ENCODE measurements at places on chromosomes 5 and 9.

- DNase-seq: no peak
These were observed 66.3 kb downstream of the MRPL36 start for GRCh38 chr5:1733369-1733768.

GRCh38 chr5:135208903-135209721 is 175.1 kb upstream of the PITX1 start:
- peak; percentile 22 for DNase-seq

DNA sequence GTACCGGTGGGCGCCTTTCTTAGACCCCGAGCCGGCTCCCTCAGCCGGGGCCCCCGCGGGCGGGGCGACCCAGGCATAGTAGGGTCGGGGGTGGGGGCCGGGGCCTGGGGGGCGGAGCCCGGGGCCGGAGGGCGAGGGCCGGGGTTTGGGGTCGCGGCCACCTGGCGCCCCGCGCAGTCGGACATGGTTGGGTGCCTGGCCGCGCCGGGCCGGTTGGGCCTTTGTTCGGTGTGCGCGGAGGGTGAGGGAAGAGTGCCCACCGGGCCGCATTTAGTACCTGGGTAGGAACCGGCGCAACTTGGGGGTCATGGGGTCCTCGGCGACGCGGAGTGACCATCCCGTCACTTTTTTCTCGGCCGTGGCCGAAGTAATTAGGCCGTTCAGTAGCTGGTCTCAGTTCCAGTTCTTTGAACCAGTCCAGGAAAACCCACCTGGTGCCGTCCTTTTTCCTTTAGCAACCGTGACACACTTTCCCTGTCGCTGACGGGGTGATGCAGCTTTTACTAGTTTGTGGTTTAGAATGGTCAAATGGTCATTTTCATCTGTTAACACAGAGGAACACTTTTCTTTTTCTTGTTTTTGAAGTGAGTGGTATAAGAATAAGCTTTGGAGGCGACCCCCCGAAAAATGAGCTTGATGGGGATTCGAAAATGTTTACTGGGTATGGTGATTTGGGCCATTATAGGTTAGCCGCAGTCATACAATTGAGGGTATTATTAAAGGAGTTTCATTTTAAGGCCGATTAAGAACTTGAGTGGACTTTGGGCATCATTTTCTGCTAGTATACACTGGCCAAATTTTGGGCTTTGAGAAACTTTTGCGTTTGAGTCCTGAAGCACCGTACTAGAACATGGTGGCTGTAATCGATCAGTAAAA is 589 bp downstream of the CKS2 start:
- DNase-seq: no peak

DNA sequence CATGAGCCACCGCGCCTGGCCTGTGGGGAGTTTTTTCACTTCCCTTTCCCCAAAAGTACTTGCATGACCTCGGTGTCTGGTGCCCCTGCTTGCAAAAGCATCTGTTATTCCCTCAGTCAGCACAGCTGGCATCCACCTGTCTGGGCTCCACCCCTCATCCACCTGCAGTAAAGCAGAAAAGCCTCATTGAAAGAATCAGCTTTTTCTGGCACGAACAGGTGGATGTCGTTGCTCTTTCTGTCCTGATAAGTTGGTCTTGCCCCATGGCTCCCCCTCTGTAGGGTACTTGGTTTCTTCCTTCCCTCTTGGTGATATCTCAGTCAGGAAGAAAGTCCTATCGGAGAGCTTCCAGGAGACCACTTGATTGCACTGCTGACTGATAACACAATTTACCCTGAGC is 37.4 kb downstream of the WWC1 start:
- no peak for DNase-seq

GRCh38 chr9:35071814-35072460 is 488 bp downstream of the VCP start:
- DNase-seq: peak; percentile 47

DNA sequence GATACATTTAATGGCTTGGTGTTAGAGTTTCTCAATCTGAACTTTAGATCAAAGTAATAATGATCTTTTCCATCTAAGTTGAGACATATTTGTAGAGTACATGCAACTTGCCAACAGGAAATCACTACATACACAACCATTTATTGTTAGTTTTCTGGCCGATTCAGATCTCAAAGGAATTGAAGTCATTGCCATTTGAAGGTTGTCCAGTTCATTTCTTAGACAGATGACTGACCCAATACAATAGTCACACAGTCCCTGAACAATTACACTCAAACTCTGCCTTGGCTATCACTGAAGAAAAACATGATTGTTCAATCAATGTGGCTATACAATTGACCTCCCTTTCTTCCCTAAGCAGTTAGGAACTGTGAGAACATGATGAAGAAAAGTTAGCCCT is 753.2 kb upstream of the RIOK2 start:
- DNase-seq: no peak

DNA sequence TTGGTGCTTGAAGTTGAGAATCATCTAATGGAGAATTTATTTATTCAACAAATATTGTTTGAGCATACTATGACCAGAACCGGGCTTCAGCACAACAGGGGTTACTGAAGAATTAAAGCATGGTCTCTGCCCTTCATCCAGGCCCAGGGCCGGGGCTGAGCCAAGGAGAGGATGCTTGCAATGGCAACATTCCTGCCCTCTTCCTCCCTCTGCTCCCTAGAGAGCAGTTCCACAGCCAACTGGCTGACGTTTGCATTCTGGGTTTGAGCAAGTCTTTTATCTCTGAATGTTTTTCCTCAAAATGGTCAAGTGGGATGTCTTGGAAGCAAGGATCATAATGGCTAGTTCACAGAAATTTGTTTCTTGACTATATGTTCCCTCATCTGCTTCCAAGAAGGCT is 80.7 kb downstream of the GLDC start:
- no peak for DNase-seq

DNA sequence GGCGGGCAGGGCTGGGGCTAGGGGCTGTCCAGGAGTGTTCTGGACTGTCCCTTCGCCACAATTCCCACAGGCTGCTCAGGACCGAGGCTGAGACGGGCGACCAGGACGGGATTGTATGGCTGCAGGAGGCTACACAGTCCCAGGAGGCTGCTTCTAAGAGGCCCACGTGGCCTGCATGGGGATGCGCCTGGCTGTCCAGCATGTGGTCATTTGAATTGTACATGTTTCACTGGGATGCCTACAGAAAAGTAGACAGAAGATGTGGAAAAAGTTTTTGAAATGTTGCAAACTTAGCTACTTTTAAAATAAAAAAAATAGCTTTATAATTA is 32.6 kb upstream of the SPTLC1 start:
- no peak for DNase-seq

- peak; percentile 32 for DNase-seq
These were observed 198.1 kb downstream of the GADD45G start for GRCh38 chr9:89802781-89803355.

GRCh38 chr9:38281196-38281595 is 111.3 kb upstream of the ALDH1B1 start:
- no peak for DNase-seq

- DNase-seq: no peak
These were observed 15.0 kb downstream of the GFPT2 start for GRCh38 chr5:180338001-180338707.

DNA sequence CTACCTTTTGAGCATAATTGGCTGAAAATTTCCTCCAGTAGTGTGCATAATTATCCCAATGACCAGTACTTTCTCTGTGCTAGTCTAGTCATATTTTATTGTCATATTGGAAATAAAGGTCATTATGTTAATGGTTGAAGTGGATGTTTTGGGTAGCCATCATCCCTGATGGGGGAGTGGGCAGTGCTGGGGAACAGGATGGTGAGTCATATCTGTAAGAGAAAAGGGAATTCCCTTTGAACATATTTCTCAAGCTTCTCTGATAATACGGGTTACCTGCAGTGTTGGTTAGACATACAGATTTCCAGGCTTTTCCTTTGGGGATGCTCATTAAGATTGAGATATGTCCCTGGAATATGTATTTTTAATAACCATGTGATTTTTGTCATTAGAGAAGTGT is 33.3 kb upstream of the SPATA31D4 start:
- no peak for DNase-seq

DNA sequence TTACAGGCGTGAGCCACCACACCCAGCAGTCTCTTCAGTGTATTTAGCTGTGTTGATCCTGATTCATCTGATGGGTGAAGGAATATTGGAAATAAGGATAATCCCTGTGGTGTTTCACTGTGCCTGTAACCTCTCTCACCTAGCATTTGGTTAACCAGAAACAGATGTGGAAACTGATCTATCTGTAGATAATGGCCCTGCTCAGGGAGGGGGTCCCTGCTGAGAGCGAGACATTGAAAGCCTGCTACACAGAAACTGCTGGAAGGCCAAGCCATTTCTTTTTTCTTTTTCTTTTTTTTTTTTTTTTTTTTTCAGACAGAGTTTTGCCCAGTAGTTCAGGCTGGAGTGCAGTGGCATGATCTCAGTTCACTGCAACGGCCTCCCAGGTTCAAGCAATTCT is 28.4 kb downstream of the QRFP start:
- no peak for DNase-seq

DNA sequence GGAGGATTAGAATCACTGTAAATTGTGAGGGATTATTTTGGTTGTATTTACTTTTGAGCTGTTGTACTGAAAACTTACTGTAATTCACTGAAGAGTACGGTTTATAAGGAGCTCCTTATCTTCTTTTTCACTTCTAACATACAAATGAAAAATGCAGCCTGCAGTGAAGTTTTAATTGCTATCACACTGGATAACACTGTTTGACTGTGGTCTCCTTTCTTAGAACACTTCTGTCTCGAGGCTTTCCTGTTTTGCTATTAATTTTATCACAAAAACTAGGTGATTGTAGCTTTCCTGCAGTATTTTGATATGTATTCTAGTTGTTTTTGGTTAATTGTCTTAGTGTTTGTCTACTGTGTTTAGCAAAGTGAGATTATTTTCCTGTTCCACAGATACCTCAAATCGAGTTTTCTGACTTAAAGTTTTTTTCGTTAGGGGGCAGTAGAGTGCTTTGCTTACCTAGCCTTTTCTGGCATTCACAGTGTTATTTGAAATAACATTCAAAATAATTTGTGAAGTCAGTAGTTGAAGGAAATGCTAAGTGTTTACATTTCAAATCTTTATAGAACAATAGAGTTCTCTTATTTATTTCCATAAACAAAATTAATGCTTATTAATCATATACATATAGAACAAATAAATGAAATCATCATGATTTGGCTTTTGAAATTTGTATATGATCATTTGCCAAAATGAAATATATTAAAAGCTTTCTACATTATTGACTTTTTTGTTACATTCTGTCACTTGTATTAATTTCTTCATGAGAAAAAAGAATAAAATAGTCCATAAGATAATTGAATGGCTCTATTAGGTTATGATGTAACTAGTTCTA is 52.9 kb downstream of the COMMD10 start:
- DNase-seq: no peak

- no peak for DNase-seq
These were observed 185.0 kb upstream of the ELL2 start for GRCh38 chr5:96146675-96147074.

GRCh38 chr9:130072515-130073235 is 19.0 kb downstream of the GPR107 start:
- no peak for DNase-seq

- DNase-seq: no peak
These were observed 70.5 kb downstream of the SNX24 start for GRCh38 chr5:122915717-122916461.

DNA sequence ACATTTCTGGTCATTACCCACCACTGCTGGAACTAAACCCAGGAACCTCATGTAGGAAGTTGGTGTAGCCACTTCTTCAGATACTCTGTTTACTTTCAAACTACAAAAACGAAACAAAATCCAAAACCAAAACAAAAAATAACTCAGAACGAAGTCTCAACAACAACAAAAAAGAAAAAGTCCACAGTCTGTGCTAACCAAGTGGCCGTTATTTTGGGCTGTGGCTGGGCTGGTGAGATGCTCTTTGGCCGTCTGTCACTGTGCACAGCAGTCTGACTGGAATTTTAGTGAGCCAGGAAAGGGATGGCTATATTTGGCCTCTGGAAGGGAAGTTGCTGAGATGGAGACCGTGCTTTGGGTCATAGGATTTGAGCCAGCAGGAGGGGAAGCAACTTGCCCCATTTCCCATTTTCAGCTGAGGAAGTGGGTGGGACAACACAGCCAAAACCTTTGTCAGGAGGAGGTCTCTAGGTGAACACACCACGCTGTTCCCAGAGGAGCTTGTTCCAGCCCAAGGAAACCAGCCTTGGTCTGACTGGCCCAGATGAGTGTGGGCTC is 334.1 kb downstream of the ZSWIM6 start:
- no peak for DNase-seq

DNA sequence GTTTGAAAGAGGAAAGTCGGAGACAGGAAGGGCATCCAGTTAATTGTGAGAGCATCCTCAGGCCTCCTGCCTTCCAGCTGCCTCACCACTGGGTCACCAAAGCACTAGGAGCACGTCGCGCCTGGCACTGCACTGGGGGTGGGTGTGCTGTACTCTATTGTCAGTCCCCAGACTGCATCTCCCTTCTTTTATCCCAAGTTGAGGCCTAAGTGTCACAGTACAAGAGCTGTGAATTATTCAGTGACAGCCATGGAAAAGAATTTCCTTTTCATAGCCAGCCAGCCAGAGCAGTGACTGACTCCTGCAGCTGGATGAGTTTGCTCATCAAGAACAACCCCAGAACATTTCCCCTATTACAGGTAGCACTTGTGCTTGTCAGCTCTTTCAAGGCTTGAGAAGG is 16.3 kb downstream of the CLTA start:
- DNase-seq: no peak

DNA sequence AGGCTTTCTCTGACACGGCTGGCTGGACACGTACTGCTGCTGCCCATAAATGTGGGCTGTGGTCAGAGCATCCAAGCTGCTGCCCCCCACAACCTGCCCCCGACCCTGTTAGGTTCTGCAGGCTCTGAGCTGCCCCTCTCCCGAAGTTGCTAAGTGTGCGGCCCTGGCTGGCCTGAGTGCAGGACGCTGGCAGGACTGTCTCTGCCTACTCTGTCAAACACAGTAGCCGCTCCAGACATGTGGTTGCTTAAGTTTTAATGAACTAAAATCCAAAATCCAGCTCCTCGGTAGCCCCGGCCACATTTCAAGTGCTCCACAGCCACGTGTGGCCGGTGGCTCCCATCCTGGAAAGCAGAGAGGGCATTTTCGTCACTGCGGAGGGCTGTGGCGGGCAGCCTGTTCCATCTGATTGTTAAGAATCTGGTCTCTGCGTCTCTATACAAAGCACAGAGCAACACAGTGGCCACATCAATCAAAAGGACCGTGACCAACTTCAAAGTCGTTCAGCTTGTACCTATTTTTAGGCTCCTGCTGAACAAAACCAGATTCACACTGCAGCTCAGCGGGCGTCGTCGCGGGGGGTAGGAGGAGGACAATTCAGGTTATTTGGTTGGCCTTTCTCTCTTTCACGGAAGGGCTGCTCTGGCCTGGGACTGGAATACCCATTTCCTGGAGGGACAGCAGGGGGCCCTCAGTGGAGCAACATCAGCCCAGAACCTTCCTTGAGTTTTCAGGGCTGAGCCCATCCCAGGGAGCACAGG is 68.9 kb downstream of the PTCH1 start:
- DNase-seq: no peak

DNA sequence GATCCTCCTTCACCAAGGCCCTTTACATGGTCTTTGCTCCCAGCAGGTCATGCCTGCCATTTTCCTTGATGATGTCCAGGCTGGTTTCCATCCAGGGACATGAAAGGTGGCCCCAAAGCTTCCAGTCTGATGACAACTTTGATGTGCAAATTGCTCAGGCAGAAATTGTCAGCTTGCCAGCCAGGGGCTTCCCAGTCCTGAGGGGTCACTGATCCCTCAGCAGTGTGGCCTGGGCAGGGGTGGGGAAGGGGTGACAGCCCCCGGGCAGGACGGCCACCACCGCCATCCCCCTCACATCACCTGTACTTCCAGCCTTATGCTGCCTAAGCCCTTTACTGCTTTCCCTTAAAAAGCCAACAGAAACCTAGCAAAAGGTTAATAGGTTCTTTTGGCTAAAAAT is 96.3 kb downstream of the ANKRD33B start:
- no peak for DNase-seq

All from NCI-H2107 (cell line).